ENCODE measurements at places on chromosomes 4 and X. TPM values are rescaled to one million over a fixed set of nuclear protein-coding genes. Genes with fewer than 3 reads are reported as not detected.
A peak's percentile ranks its signal among the peaks of the same experiment; 100 is the strongest.

TBC1D9 gene
- total RNA-seq = 0.11 TPM

TACR3 gene
- not detected for total RNA-seq

IL1RAPL1 gene
- total RNA-seq = not detected

- DNase-seq = no peak
- no peaks in the 10 kb centered on the region for H3K36me3 ChIP-seq
- no peak overlapping the region for H3K4me3 ChIP-seq
- no peaks in the 10 kb centered on the region for H3K4me1 ChIP-seq
These were observed 101.7 kb upstream of the KIT start for GRCh38 chr4:54556051-54556450.

DNA sequence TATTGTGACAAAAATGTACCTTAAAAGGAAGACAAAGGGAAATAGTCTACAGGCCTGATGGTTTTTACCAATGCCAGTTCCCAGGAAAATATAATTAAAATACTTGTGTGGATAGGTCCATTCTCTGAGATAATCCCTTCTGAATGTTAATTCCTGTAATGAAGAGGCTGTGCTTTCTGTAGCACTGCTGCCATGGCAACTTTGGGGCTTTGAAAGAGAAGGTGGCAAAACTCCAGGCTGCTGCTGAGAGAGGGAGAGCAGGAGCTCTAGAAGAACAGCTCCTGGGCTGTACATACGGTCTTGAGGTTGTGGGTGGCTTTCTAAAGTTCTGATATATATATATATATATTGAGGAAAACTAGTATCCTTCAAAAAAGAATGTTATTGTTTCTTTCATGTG is 125.4 kb downstream of the PDLIM5 start:
- H3K4me3 ChIP-seq = no peak overlapping the region
- H3K27ac ChIP-seq = no peak overlapping the region
- DNase-seq = no peak
- H3K4me1 ChIP-seq = peaks cover 4% of the 10 kb centered on the region
- H3K36me3 ChIP-seq = peaks cover 4% of the 10 kb centered on the region

DNA sequence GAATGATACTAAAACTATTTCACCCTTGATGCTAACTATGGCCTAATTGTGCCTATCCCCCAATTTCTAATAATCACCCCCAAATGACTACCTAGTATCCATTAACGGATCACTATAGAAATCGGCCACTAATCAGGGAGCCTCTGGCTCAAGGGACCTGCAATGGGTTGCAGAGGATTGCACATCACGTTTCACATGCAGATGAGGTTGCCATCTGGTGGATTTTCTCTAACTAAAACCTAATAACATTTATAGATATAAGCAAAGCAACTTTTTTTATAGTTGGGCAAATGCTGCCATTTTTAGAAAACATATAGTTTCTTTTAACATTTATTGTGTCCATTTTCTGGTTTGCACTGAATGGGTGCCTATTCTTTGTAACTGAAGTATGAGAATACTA is 28.3 kb upstream of the ALG13 start:
- H3K27me3 ChIP-seq = no peaks in the 10 kb centered on the region
- no peak overlapping the region for H3K27ac ChIP-seq
- no peaks in the 10 kb centered on the region for H3K4me1 ChIP-seq

DNA sequence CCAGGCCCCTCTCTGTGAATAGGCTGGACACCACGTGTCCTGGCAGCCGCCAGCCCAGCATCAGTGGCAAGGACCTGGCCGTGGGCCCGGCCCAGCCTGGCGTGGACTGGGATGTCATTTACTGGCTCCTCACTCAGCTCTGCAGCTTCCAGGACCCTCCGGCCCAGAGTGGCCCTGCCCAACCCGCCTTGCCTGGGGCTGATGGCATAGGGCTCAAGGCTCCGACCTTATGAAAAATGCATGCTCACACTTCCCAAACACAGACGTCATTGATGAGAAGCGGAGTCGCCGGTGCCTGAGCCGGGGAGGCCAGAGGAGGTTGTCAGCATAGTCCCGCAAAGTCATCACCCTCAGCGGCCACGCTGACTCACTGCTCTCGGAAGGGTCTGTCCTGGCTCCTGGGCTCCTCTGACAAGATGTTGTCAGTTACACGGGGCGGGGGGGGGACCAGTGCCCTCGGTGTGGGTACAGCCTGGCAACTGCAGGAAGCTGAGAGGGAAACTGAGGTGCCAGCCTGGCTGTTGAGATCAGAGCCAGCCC is 14.3 kb downstream of the CFAP99 start:
- H3K27me3 ChIP-seq = peaks cover 5% of the 10 kb centered on the region
- H3K4me1 ChIP-seq = no peaks in the 10 kb centered on the region
- no peak overlapping the region for H3K27ac ChIP-seq

DDIT4L gene
- not detected for total RNA-seq

DNA sequence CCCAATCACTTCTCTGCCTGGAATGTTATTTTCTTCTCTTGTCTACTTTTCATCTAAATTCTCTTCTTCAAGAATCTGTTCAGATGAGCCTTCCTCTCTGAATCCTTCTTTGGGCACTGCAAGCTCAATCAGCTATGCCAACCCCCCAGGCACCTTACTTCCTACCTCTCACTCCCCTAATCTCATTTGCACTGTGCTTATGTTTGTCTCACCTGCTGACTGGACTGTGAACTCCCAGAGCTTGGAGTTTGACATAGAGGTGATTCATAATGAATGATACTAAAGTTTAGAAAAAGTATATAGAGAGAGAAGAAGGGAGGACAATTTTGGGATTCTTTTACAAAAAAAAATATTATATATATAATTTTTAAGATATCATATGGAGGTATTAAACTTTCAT is 36.3 kb downstream of the ANXA10 start:
- peaks cover 6% of the 10 kb centered on the region for H3K27me3 ChIP-seq

PNMA6A gene
- 0.40 TPM for total RNA-seq

NAP1L3 gene
- 2.7 TPM for total RNA-seq

- peaks cover 43% of the 10 kb centered on the region for H3K36me3 ChIP-seq
- H3K27me3 ChIP-seq = no peaks in the 10 kb centered on the region
- H3K4me3 ChIP-seq = no peak overlapping the region
- H3K4me1 ChIP-seq = peaks cover 2% of the 10 kb centered on the region
These were observed 41.3 kb upstream of the MAGED1 start for GRCh38 chrX:51852096-51852495.

GRCh38 chr4:14883166-14883565 is 119.1 kb upstream of the CPEB2 start:
- H3K4me1 ChIP-seq = peaks cover 2% of the 10 kb centered on the region
- H3K27ac ChIP-seq = no peak overlapping the region
- no peak for DNase-seq
- no peak overlapping the region for H3K4me3 ChIP-seq

- no peak for DNase-seq
- no peak overlapping the region for H3K4me3 ChIP-seq
- peaks cover 10% of the 10 kb centered on the region for H3K4me1 ChIP-seq
- peak overlapping the region; percentile 48 for H3K27ac ChIP-seq
- H3K36me3 ChIP-seq = peaks cover 1% of the 10 kb centered on the region
These were observed 11.3 kb downstream of the HMX1 start for GRCh38 chr4:8860096-8860891.

DNA sequence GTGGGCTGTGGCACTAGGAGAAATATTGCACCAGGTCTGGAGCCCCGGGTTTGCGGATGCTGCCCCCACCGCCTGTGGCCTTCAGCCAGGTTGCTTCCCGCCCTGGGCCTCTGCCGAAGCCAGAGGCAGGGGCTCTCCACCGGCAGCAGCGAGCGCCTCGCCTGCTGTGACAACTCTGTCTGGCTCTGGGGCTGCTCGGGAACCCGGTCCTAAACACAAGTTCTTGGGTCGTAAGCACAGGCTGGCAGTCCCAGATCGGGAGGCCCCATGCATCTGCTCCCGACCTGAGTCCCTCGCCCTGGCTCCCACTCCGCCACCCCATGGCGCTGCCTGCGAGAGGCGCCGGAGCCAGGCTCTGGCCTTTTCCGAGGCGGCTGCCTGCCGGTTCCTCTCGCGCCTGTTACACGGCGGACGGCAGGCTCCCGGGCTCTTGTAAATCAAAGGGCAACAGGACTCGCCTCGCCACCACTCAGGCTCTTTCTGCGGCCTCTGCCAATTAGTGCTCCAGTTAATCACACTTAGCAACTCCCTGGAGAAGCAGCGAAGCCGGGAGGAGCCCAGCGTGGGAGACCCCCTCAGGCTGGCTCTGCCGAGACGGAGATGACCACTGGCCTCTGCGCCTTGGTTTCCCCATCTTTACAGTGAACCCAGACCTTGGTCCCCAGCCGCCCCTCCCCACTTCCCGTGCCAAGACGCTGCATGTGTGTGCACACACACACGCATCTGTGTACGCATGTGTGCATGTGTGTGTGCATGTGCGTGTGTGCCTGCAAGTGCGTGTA is 109.2 kb downstream of the DCTD start:
- no peaks in the 10 kb centered on the region for H3K36me3 ChIP-seq
- peaks cover 13% of the 10 kb centered on the region for H3K27me3 ChIP-seq
- H3K27ac ChIP-seq = peak overlapping the region; percentile 85
- peaks cover 12% of the 10 kb centered on the region for H3K4me1 ChIP-seq
- DNase-seq = no peak

EIF1AX gene
- 66.0 TPM for total RNA-seq

GRCh38 chr4:53919535-53919934 is 144.9 kb downstream of the CHIC2 start:
- no peaks in the 10 kb centered on the region for H3K36me3 ChIP-seq
- H3K27me3 ChIP-seq = peaks cover 10% of the 10 kb centered on the region
- H3K4me3 ChIP-seq = no peak overlapping the region
- H3K4me1 ChIP-seq = no peaks in the 10 kb centered on the region

TXK gene
- 66.8 TPM for total RNA-seq
